T-cell (primary cell): ENCODE measurements at places on chromosomes 3 and 15.

GRCh38 chr3:13568515-13569028 lies 19.6 kb downstream of the FBLN2 start:
- no peak for DNase-seq

GRCh38 chr3:58102976-58103451 lies 94.8 kb downstream of the FLNB start:
- no peak for DNase-seq

DNA sequence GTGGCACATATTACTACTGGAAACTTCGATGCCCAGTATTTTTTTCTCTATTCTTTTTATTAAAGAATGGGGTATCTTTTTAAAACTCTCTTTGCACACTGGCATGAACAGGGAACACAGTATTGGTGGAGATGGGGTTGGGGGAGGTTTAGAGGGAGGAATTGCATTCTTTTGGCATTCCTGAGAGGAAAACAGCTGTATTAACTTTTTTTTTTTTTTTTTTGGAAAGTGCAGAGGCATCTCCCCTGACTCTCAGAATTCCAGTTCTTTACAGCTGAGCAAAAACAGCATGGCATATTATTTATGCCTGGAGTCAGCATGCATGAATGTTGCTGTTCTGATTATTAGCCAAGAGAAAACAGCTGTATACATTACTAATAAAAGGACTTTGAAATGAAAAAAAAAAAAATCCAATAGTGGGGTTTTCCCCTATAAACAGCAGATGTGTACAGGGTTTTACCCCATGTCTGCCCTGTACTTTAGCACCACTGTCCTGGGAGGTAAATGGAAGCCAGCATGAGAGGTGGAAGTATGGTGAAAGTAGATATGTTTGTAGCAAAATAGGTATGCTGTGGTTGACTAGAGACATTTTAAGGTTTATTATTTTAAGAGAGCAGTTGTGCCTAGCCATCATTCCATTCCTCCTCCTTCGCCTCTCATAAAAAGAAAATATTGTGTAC lies 132.2 kb downstream of the FNDC3B start:
- no peak for DNase-seq

GRCh38 chr3:2354702-2355101 lies 256.0 kb downstream of the CNTN4 start:
- DNase-seq, result no peak

GRCh38 chr3:188001093-188001492 lies 152.9 kb upstream of the LPP start:
- no peak for DNase-seq

- no peak for DNase-seq
Measured at GRCh38 chr3:94784274-94784673, 721.4 kb downstream of the NSUN3 start.

GRCh38 chr15:68646156-68646555 lies 67.4 kb downstream of the CORO2B start:
- DNase-seq, result no peak

- DNase-seq, result no peak
Measured at GRCh38 chr3:82568776-82569338, 807.4 kb upstream of the GBE1 start.

- no peak for DNase-seq
Measured at GRCh38 chr15:68380456-68380855, 51.5 kb downstream of the ITGA11 start.

- DNase-seq, result no peak
Measured at GRCh38 chr15:51718219-51718618, 19.2 kb downstream of the LYSMD2 start.

GRCh38 chr3:62793946-62794345 lies 81.3 kb downstream of the CADPS start:
- DNase-seq, result no peak

- no peak for DNase-seq
Measured at GRCh38 chr3:49351521-49352011, 6.6 kb downstream of the GPX1 start.

DNA sequence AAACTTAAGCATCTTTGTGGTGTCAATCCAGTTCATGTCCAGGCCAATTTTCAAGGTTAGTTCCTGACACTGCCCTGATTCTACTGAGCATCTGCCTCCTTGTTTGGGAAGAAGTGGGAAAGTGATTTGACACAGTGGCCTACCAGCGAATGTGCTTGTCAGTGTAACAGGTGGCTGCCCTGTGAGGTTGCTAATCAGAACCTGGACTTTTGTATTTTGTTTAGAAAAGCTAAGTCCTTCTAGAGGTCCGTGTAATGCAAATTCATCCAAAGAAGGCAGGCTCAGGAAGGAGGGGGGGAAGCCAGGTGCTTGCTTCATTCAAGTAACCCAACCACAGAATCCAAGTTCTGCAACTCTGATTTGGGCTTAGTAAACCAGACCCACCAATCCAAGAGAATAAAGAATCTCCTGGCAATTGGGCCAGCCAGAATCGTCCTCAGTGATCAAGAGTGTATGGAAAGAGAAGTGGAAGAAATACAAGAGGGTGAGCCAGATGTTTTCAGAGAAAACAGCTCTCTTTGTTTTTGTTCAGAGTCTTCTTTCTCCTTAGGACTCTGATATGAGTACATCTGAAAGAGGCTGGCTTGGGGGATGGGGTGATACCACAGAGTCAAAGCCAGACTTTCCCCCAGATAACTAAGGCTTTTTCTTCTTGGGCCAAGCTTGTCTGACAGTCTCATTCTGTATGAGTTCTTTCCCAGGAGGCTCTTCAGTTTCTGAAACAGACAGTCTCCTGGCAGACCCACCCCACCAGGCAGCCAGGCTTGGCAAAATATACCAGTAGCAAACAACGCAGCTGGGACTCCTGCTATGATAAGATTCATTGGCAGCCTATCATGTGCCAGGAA lies 508.9 kb upstream of the TBL1XR1 start:
- no peak for DNase-seq

DNA sequence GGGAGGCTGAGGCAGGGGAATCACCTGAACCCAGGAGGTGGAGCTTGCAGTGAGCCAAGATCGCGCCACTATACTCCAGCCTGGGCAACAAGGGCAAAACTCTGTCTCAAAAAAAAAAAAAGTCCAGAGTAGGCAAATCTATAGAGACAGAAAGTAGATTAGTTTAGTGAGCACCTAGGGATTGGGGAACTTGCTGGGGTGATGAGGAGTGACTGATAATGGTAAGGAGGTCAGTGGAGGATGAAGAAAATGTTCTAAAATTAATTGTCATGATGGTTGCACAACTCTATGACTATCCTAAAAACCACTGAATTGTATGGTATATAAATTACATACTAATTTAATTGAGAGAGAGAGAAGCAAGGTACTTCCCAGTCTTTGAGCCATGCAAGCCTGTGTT lies 27.8 kb upstream of the LYZL4 start:
- no peak for DNase-seq

DNA sequence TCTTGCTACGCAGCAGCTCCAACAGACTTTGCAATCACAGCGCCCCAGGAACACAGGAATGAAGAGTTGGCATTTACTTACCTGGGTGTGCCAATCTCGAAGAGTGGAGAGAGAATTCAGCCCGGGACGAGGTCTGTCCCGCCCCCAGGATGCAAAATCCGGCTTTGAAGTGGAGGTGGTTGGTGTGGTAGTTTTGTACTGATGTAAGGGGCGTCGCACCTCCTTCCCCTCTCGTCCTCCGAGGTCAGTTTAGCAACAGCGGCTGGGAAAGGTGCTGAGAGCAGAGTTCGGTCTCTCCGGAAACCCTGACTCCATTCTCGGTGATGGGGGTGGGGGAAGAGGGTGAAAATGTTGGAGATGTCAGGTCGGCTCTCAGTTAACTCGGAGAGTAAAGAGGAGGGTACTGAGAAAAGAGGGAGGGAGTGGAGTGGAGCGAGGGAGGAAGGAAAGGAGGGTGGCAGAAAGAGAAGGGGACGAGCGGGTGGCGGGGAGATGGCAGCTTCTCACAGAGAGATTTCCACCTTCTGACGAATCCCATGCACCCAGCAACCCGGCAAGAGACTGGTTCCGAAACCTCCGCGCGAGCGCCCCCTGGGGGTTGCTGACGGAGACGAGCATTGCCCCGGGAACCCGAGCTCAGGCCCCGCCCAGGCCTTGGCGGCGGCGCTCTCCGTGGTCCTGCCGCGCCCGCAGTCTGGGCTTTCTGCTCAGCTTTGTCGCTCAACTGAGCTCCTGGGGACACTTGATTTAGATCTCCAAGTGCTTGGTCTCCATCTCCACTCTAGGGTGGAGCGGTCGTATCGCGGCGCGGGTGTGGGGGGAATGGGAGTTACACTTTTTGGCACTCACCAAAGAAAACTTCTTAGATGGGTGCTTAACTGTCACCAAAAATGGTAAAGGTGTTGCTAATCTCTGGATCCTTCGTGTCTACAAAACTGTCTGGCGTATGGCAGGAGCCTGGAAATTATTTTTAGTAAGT lies at the start of gene CPNE4:
Gene CPNE4, minus strand, starts transcription at position 529 of the 979 bp plus-strand sequence.
- peak; percentile 48 for DNase-seq

DNA sequence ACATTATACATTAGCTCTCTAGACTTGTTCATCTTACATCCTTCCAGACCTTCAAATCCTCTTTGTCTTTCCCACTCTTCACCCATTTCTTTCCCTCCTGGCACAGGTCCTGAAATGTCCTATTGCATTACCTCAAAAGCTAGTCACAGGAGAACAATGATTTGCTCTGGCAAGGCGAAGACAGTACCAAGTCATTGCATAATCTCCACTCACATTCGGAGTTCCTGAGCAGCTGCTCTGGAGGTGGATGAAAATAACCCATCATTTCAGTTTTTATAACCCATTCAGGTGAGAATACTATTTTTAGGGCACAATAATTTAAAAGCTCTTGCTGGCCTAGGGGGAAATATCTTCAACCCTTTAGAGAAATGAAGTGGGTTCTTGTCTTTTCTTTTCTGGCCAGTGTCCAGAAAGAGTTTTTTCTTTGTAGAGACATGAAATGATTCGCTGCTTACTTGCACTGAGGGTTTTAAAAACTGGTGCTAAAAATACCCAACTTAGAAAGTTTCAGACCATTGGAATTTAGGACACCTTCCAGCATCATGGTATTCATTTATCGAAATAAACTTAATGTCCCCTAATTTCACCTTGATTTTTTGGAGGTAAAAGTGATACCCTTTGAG lies 23.4 kb upstream of the DYNC1LI1 start:
- DNase-seq, result no peak

GRCh38 chr15:40871749-40872617 lies 2.1 kb downstream of the RHOV start:
- DNase-seq, result no peak

DNA sequence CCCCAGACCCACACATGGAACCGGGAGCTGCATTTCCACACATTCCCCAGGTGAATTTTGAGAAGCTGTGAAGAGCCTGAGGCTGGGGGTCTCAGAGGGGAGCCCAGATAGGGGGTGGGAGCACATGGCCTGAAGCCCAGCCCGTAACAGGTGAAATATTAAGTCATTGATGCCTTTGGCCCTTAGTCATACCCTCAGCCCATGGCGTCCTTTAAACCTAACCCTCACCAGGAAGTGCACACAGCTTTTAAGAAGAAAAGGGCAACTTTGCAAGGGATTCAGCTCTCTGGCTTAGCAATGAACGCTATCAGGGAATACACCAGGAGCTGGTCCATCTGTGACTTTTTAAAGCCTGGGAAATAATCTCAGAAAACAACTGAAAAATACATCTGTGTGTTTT lies 40.6 kb downstream of the WNT7A start:
- no peak for DNase-seq

GRCh38 chr3:140766465-140766864 lies 88.6 kb downstream of the TRIM42 start:
- DNase-seq, result no peak

DNA sequence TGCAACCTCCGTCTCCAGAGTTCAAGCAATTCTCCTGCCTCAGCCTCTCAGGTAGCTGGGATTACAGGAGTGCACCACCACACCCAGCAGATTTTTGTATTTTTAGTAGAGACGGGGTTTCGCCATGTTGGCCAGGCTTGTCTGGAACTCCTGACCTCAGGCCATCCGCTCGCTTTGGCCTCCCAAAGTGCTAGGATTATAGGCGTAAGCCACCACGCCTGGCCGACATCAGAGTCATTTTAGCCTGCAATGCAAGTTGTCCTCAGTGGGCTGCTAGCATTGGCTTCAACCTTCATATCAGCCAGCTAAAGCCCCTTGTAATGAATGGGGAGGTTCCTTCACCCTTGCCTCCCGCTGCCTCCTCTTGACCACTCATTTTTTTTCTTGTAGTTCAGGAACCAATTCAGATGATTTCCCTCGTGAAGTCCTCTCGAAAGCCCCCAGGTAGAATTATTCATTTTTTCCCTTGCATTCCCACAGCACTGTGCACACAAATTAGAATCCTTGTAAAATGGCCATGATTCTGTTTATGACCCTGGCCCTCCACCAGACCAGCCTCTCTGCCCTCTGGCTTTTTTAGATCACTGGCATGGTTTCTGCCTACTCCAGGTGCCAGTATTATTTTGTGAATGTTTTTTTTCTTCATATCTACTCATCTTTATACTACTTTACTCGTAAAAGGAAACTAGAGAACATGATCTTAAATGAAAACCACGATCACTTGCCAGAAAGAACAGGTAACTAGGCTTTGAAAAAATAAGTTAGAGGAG lies 29.1 kb downstream of the FLNB start:
- no peak for DNase-seq

DNA sequence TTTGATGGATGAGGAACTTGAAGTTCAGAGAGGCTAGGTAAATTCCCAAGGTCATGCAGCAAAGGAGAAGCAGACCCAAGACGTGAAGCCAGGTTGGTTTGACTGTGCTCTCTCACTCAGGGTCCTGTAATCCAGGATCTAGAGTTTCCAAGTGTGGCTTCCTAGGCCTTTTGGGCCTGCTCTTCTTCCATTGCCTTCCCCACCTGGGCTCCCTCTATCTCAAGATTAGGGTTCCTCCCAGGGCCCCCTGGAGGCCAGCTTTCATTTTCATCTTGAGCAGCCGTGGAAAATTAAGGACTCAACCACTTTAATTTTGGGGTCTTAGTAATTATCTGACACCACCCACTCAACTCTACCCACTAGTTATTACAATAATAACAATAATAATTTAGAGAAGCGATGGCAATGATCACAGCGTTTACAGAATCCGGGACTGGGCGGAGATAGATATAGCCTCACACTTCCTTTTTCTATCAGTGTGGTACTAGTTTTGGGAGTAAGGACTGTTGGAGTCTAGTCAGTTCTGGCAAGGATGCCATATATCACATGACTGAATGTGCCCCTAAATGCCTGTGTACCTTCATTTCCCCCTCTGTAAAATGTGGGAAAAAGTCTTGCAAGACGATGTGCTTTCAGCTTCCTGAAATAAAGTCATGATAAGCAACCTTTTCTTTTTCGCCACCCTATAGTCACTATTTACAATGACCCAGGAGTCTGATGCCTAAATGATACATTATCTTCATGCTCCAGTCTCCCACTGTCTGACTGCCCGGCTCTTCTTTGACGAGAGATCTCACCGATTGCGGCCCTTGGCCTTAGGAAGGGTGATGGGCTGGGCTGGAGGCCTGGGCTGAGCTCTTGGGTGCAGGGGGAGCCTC lies 30.2 kb upstream of the MAGEF1 start:
- no peak for DNase-seq
